Stimulated activated CD8-positive, alpha-beta memory T cell treated with anti-CD3 and anti-CD28 coated beads, Interleukin-7, amount 100 ng/mL, for 1 hour (primary cell): ENCODE measurements at places on chromosomes 5 and 9.

- no peak for DNase-seq
These were observed 429.5 kb downstream of the EBF1 start for GRCh38 chr5:158670201-158670600.

DNA sequence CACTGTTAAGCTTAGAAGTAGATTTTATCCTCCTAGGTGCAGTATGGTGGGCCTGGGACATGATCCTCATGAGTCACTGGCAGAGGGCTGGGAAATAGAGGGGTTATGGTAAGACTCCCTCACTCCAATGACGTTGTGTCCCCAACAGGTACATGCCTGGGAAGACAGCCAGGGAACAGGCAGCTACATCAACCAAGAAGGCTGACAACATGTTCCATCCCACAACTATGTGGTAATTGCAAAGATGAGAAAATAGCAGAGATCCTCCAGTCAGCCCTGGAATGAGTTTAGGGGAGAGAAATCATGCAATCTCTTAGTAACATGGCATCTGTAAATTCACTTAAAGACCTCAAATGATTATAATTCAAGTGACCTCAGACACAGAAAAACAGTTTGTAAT, 114.4 kb upstream of the LIFR start:
- no peak for DNase-seq

DNA sequence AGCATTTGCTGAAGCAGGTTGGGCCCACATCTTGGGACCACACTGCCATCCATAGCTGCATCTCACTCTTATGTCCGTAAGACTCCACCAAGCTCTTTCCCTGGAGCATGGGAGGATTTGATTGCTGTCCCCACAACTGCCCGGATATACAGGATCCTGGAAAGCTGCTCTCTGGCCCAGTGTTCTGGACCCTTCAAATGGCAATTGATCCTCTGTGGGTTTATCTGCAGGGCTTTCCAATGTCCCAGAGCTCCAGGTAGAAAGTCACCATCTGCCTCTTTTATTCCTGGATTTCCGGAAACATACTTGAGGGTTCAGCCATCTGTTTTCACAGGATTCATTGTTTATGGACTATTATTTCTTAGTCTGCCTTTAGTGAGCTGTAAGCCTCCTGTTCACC, 214.6 kb downstream of the SREK1 start:
- DNase-seq, result no peak

DNA sequence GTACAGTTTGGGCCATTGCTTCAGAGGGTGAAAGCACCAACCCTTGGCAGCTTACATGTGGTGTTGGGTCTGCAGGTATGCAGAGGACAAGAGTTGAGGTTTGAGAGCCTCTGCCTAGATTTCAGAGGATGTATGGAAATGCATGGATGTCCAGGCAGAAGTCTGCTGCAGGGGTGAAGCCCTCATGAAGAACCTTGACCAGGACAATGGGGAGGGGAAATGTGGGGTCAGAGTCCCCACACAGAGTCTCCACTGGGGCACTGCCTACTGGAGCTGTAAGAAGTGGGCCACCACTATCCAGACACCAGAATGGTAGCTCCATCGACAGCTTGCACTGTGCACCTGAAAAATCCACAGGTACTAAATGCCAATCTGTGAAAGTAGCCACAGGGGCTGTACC, 113.6 kb upstream of the SPATA31C2 start:
- no peak for DNase-seq

DNA sequence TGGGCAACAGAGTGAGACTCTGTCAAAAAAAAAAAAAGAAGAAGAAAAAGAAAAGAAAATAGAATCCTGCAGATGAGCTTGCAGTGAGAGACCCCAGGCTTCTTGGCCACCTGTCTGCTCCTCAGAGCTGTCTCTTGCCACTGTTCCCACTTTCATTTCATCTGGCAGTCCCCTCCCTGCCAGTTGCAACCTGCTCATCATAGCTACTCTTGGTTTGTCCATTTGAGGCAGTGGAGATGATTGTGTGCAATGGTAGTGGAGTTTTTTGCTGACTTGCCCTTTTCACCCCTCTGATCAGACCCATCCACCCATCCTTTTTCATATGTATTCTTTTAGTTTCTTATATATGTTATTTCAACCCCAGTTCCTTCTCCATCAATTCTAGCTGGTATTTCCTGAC, 28.7 kb downstream of the ANKRD33B start:
- no peak for DNase-seq
